B cell (primary cell): ENCODE measurements at places on chromosomes 7 and 10. TPM values are rescaled to one million over a fixed set of nuclear protein-coding genes. Genes with fewer than 3 reads are reported as not detected.
A peak's percentile ranks its signal among the peaks of the same experiment; 100 is the strongest.

GRCh38 chr7:110591341-110591740 lies 499.6 kb upstream of the LRRN3 start:
- H3K36me3 ChIP-seq, result no peaks in the 10 kb centered on the region
- DNase-seq, result no peak
- no peak overlapping the region for H3K27ac ChIP-seq
- H3K4me1 ChIP-seq, result no peaks in the 10 kb centered on the region

GRCh38 chr7:92633211-92633906 lies 43.2 kb upstream of the FAM133B start:
- H3K27me3 ChIP-seq, result no peaks in the 10 kb centered on the region
- no peak overlapping the region for H3K4me3 ChIP-seq
- peaks cover 7% of the 10 kb centered on the region for H3K4me1 ChIP-seq

- H3K4me3 ChIP-seq, result no peak overlapping the region
- no peak for DNase-seq
- H3K36me3 ChIP-seq, result no peaks in the 10 kb centered on the region
- no peak overlapping the region for H3K27ac ChIP-seq
- H3K4me1 ChIP-seq, result no peaks in the 10 kb centered on the region
Observed at GRCh38 chr10:3295582-3296151, 123.1 kb upstream of the PITRM1 start.

GRCh38 chr7:46532571-46532970 lies 611.5 kb upstream of the IGFBP3 start:
- no peak for DNase-seq
- no peaks in the 10 kb centered on the region for H3K36me3 ChIP-seq
- no peaks in the 10 kb centered on the region for H3K27me3 ChIP-seq
- no peak overlapping the region for H3K27ac ChIP-seq
- H3K4me3 ChIP-seq, result no peak overlapping the region
- no peaks in the 10 kb centered on the region for H3K4me1 ChIP-seq

GRCh38 chr7:26197153-26198115 lies 3.1 kb downstream of the HNRNPA2B1 start:
- no peaks in the 10 kb centered on the region for H3K36me3 ChIP-seq
- H3K27me3 ChIP-seq, result no peaks in the 10 kb centered on the region
- peak overlapping the region; percentile 94 for H3K4me3 ChIP-seq
- H3K27ac ChIP-seq, result peak overlapping the region; percentile 45
- DNase-seq, result peak; percentile 80
- peaks cover 48% of the 10 kb centered on the region for H3K4me1 ChIP-seq

DNA sequence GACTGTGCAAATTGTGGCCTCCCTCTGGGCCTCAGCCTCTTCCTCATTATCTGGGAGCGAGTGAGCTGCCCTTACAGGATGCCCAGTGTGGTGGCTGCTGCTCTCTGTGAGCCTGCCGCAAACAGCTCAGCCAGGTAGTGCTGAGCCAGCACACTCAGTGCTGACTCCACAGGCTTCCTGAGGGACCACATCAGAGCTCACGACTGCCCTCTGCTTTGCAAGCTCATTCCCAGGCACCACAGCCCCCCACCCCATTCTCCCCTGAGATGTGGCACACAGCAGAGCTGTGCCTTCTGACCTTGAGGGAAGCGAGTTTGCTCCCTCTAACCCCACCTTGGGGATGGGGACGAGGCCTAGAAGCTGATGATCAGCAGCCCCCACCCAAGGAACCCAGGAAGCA lies 230.5 kb upstream of the PPP2R2D start:
- H3K27me3 ChIP-seq, result no peaks in the 10 kb centered on the region
- no peaks in the 10 kb centered on the region for H3K4me1 ChIP-seq
- H3K36me3 ChIP-seq, result no peaks in the 10 kb centered on the region
- no peak overlapping the region for H3K27ac ChIP-seq
- DNase-seq, result no peak
- H3K4me3 ChIP-seq, result no peak overlapping the region

The ANKRD1 gene
- not detected in 2 replicates for total RNA-seq

The FKBP9 gene
- total RNA-seq, result 0.39 and 0.52 TPM in 2 replicates
